ENCODE measurements at places on chromosomes 2 and 18.

GRCh38 chr2:181105562-181105961 is 125.2 kb downstream of the UBE2E3 start:
- no peak for DNase-seq

DNA sequence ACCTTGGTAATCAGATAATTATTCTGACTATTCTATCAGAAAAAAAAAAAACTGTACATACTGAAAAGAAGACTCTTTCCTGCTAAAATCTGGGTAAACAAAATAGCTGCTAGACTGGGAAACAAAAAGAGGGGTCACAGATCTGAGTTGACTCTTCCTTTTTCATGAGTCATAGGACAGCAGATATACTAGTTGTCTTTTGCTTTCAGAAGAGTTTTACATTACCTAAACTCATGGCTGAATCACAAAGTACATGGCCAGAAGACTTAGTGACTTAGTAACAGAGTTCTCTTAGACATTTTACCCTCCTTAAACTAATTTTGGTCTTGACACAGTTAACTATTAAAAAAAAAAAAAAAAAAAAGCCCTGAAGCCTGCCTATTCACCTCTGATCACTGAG is 834.0 kb upstream of the FSHR start:
- no peak for DNase-seq

GRCh38 chr2:224099861-224100643 is 61.0 kb upstream of the SERPINE2 start:
- no peak for DNase-seq

DNA sequence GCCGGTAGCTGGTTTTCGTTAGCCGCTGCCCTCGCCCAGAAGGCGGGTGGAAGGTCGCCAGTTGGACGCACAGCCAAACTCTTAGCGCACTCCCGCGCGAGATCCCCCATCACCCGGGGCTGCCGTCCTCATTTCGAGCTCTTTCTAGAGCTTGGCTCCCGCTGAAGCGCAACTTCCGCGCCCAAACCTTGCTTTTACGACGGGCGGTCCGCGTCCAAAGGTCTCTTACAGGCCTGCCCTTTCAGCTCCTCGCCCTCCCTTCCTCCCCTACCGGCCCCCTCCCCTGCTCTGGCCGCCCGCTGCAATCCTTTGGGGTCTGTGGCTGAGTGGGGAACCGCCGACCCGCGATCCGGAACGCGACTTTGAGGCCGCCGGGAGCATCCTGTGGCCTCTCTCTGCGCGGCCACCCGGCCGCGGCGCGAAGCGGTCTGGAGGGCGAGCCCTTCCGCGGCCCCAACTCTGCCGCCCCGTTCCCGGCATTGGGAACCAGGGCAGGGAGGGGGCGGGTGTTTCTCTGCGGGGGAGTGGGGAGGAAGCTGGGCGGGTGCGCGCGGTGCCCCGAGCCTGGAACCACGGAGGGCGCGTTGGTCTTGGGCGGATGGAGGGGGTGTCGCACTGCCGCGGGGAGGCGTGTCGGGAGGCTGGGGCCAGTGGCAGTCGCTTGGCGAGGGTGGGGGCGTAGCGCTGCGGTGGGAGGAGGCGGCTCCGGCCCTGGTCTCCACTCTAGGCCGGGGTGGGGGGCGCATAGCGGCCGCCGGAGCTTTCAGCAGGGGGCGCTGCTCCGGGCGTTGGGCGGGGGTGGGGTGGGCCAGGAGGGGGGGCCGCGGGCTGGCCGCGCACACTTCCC is at the start of gene GDF7:
Gene GDF7 (plus strand): TSS at position 841 of the 847 bp plus-strand sequence. CDS start 96 bp downstream, outside the sequence.
- no peak for DNase-seq

- no peak for DNase-seq
Observed at GRCh38 chr2:137968477-137969417, 4.5 kb downstream of the HNMT start.

GRCh38 chr2:207801259-207801658 is 31.6 kb upstream of the FZD5 start:
- DNase-seq = no peak

DNA sequence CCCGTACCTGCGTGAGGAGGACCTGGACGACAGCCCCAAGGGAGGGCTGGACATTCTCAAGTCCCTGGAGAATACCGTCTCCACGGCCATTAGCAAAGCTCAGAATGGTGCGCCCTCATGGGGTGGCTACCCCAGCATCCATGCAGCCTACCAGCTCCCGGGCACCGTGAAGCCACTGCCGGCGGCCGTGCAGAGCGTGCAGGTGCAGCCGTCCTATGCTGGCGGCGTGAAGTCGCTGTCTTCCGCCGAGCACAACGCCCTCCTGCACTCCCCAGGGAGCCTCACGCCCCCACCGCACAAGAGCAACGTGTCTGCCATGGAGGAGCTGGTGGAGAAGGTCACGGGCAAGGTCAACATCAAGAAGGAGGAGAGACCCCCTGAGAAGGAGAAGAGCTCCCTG is 76.4 kb downstream of the TSHZ1 start:
- no peak for DNase-seq

GRCh38 chr2:6181525-6181924 is 489.3 kb downstream of the SOX11 start:
- DNase-seq = no peak

DNA sequence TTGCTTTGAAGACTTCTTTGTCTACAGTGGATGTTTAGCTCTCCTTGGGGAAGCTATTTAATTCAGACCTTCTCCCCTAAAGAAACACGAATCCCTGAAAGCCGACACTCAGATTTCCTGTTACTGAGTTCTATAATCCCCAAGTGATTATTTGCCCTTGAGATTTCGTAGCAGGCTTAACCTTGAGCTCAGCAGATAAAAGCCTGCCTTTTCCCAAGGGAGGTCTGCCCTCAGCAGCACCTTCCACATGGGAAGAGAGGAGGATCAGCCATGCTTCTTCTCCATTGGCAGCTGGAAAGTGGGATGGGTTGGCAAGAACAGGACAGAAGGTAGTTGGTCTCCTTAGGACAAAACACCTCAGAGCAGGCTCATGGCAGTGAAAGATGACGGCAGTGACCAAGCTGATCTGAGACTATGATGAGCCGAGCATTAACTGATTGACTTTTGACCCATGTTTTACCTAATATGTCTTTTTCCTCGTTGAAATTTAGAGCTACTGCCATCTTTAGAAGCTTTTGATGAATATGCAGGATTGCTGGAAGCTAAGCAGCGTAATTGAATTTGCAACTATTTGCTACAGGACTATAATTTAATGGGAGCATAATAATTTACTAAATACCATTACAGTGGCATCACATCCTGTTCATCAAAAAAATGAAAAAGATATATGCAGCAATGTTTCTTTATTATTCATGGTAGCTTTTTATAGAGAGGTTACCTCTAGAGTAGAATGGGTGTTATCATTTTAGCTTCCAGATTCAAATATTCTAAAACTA is 511.1 kb upstream of the ID2 start:
- DNase-seq = no peak

GRCh38 chr2:238518172-238518820 is 91.6 kb downstream of the ASB1 start:
- no peak for DNase-seq

DNA sequence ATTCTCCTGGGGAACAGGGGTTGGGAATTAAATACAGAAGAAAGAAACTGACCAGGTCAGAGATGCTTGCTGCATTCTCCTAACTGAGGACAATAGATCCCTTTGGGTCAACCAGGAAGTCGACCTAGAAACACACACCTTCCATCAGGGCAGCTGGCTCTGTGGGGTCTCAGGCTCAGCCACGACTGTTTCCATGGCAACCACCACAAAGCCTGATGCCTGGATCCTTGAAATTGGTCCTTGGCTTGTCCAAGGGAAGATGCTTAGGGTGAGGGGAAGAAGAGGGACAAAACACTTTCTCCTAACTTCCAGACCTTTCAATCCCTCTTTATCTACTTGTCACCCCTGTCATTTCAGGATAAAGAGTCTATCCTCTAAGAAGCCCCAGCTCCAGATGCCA is 194.4 kb downstream of the ALK start:
- no peak for DNase-seq

GRCh38 chr2:96859099-96859649 is 1.4 kb upstream of the ANKRD39 start:
- peak; percentile 46 for DNase-seq

DNA sequence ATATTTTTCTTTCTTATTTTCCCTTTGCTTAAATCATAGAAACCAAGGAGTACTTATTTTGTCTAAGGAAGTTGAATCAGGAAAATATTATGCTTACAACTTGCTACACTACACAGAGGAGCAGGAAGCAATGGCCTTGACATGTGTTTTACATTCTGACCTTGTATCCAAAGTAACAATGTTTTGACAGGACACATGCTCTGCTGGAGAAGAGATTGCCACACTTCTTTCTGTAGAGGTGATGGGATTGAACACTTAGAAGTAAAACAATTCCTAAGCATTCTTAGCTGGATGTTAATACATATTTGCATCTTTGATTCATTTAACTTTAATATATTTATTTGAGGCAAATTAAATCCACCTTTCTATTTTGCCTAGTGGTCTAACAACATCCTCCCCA is 929.1 kb downstream of the DSC3 start:
- DNase-seq = no peak

DNA sequence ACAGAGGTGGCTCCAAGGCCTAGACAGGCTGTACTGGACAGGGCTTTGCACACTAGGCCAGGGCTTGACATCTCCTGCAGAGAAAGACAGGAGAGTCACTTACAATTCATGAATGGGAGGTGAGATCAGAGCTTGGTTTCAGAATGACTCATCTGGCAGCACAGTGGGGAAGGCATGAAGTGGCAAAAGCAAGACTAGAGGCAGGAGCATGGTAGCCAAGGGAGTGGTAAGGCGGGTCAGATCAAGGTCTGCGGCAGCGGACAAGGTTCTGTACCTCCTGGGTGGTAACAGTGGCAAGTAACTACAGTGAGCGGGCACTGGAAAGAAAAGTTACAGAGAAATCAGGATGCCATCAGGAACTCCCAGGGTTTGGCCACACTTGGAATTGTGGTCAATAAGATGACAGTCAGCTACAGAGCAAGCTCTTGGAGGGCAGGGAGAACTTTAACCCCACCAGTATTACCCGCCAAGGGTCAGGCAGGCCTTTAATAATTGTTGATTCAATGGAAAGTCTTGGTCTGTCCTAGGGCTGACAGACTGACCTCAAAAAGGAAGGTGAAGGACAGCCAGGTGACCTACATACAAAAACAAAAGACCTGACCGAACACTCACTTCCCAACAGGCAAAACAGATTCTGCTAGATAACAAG is 5.7 kb downstream of the MCFD2 start:
- DNase-seq = no peak

- DNase-seq = no peak
Observed at GRCh38 chr18:42520138-42520537, 565.1 kb downstream of the PIK3C3 start.

DNA sequence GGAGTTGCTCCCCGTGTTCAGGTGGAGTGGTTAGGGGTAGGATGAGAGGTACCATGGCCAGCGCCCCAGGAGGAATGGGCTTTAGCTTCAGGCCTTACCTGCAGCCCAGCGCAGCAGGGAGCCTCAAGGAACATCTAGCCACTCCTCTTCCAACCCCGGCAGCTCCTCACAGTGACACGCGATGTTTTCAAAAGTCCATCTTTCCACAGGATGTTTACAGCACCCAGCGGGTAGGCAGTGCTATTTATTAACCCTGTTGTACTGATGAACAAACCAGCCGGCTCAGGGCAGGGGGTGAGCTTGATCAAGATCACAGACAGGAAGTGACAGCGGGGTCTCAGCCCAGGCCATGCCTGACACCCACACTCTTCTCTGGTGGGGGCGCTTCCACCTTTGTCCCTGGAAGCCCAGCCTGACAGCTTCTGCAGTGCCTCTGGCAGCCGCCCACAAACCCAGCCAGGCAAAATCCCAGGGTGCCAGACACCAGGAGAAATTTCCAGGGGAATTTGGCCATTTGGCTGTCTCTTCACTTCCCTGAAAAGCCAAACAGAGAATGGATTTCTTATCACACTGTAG is 18.4 kb upstream of the PRLH start:
- no peak for DNase-seq

GRCh38 chr2:74529357-74530238 is at the start of the genes AUP1 and HTRA2:
AUP1 (minus strand) TSS chr2:74529706; CDS start chr2:74529629, 77 bp downstream.
HTRA2 (plus strand) TSS chr2:74529933; CDS start chr2:74530007, 74 bp downstream.
- DNase-seq = peak; percentile 94

Measured in BE2C (cell line).